ENCODE measurements at places on chromosomes 4 and X.

DNA sequence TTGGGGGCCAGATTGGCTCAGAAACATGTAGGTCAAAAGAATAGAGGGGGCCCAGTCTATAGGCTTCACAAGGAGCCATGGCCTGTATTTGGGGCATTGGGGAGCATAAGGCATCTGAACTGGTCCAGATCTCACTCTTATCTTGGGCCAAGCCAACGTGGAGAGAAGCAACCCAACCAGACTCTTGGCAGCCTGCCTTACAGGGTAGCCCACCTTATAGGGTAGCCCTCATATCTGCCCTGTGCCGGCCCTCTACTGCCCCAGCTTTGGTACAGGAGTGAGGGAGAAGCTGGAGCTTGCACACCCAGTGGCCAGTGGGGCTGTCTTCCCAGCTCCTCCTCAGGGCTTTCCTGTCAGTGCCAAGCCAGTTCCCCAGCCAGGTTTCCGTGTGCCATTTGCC lies 142.2 kb downstream of the AMMECR1 start:
- DNase-seq = no peak

- DNase-seq = no peak
Measured at GRCh38 chrX:124421898-124422655, 75.7 kb downstream of the SH2D1A start.

- no peak for DNase-seq
Measured at GRCh38 chrX:149010013-149010852, 494.9 kb downstream of the IDS start.

GRCh38 chrX:44735498-44735897 lies 108.3 kb upstream of the DUSP21 start:
- DNase-seq = peak; percentile 36

GRCh38 chr4:88225232-88226105 lies 58.9 kb downstream of the PPM1K start:
- DNase-seq = peak; percentile 79

DNA sequence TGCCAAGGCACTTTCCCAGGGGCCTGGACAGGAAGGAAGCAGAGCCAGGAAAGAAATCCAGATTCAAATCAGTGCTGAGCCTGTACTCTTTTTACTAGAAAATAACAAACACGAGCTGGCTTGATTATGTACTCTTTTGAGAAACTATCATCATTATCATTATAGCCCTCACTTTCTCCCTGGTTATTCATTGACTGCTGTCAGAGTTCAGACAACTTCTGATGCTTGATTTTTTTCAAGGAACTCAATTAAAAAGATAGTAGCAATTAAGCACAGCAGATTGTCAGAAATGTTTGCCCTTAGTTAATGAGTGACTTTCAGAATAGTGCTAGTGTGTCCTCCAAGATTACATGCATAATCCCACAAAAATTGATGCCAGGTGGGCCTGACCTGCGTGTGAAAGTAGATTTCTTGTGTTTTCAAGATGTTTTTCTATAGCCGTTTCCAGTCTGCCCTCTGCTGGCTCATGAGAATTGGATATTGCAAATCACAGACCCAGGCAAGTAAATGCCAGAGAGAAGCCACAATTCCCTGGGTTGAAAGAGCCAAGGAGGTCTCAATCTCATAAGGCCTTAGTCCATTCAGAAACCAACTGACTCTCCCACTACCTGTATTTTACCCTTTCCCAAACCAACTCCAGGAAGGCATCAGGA lies 14.3 kb upstream of the PNPLA4 start:
- DNase-seq = peak; percentile 3

DNA sequence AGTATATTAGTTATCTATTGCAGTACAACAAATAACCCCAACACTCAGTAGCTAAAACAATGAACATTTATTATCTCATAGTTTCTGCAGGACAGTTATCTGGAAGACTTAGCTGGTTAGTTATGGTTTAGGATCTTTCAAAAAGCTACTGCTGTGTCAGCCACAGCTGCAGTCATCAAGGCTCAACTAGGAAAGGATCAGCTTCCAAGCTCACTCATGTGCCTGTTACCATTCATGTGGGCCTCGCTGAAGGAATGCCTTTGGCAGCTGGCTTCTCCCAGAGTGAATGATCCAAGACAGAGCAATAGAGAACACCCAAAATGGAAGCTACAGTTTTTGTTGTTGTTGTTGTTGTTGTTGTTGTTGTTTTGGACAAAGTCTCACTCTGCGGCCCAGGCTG lies 13.5 kb upstream of the PRSS48 start:
- no peak for DNase-seq

GRCh38 chr4:17709763-17710068 lies 71.7 kb downstream of the FAM184B start:
- DNase-seq = no peak

DNA sequence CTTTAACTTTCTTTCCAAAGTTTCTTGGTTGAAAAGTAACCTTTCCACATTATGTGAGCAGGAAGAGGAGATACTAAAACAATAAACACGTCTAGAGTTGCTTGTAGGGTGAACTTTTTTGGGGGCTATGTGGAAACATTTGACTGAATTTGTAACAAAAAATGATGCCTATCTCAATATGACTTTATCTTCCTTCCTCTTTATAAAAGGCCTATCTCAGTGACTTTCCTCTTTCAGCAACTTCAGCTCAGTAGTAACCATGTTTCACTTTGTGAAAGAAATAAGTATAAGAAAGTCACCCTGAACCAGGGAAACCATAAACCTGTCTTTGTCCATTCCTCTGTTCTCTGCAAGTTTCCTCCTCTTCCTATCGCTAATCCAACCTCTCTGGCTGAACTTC lies 124.7 kb upstream of the TMEM164 start:
- DNase-seq = no peak

GRCh38 chrX:110104078-110104477 lies 101.2 kb downstream of the TMEM164 start:
- no peak for DNase-seq

DNA sequence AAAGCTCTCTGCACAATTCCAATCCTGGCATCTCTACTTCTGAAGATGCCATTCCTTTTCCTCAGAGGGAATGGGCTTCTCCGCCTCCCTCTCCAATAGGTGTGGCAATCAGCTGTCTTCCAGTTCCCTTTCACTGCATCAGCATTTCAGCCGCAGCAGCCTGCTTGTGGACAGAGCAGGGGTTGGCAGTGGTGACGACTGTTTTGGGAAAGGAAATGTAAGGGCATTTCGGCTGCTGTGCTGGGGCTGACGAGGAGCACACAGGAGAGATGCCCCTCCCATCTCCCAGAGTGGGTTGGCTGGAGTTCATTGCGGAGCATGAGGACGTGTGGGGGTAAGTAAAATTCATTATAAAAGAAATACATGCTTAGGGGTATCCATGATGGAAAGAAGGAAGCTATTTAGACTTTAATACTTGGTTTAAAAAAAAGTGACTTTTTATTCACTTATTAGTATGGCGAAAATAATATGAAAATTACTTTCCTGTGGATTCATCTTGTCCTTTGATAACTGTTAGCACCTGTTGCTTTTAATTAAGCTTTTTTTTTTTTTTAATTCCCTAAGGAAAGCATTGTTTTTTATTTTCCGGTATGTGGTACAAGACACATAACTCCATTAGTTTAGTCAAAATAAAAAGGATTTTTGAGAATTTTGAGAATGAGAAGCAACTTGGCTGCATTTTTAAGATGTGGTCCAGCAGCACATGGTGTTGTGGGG lies at the start of gene LIMCH1:
Gene LIMCH1 (plus strand): TSS at position 141 of the 717 bp plus-strand sequence. CDS start 67,839 bp downstream, outside the sequence.
- peak; percentile 32 for DNase-seq

- no peak for DNase-seq
Measured at GRCh38 chr4:7877176-7877575, 62.5 kb downstream of the AFAP1 start.

- no peak for DNase-seq
Measured at GRCh38 chrX:154348114-154348531, 26.3 kb downstream of the FLNA start.

DNA sequence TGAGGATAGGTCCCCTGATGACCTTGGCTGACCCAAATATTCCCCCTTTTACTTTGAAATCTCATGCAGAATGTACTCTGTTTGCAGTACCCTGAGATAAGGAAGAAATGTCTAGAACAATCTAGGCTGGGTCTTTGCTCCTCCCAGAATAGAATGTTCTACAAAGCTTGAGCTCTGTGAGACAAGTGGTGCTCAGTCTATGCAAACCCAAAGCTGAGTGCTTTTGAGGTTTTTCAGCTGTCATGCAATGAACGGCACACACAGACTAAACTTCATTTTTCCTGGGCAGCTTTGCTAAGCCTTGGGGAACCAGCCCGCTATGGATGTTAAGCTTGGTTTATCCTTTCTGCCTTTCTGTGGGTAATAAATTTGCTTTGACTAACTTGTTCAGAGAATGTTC lies 513.6 kb downstream of the FAT4 start:
- no peak for DNase-seq

GRCh38 chr4:44434247-44434646 lies 14.4 kb downstream of the KCTD8 start:
- no peak for DNase-seq

DNA sequence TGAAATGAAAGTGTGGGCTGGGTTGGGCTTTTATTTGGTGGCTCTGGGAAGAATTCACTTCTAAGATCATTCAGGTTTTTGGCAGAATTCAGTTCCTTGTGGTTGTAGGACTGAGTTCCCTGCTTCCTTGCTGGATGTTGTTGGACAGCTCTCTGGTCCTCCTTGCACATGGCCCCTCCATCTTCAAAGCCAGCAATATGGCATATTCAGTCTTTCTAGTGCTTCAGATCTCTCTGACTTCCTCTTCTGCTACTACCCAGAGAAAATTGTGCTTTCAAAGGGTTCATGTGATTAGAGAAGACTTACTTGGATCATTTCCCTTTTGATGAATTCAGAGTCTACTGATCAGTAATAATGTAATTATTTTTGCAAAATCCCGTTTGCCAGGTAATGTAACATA lies 12.8 kb upstream of the IGFBP7 start:
- DNase-seq = no peak

GRCh38 chr4:10478621-10479020 lies 21.4 kb upstream of the ZNF518B start:
- no peak for DNase-seq

DNA sequence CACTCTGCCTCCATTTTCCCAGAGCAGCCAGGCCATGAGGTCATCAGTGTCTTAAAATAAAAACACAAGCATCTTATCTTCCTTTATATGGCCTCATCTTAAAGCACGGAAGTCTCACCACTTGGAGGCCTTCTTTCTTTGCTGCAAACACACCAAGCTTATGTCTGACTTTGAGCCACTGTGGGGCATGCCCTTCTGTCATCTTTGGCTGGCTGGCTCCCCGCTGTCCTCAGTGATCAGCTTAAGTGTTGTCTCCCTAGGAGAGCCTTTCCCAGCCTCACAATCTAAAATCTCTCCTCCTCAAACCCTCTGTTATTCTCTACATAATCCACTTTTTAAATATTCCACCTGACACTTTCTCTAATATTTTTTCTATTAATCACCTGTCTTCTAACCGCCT lies 191.6 kb upstream of the TTC29 start:
- DNase-seq = no peak

GRCh38 chrX:106897259-106897658 lies 5.9 kb downstream of the RIPPLY1 start:
- no peak for DNase-seq

- DNase-seq = no peak
Measured at GRCh38 chr4:110041735-110042134, 129.1 kb downstream of the EGF start.

DNA sequence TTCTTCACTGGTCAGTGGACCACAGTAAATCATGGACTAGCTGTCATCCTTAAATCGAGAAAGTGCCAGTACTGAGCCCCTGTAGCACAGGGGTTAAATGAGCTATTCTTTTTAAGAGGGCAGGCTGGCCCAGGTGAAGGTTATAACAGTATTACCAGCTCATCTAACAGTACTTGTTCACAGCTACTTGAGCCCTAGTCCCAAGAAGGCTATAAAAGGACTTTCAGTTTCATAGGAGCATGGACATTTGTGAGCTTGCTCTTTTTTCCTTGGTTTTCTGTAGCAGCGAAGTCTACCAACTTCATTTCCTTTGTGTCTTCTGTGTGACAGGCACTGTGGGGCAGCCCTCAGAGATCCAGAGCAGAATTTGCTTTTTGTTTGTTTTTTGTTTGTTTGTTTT lies 61.0 kb downstream of the ARX start:
- no peak for DNase-seq

Data from dermis microvascular lymphatic vessel endothelial cell (primary cell).